ENCODE measurements at places on chromosomes 13 and 19.

DNA sequence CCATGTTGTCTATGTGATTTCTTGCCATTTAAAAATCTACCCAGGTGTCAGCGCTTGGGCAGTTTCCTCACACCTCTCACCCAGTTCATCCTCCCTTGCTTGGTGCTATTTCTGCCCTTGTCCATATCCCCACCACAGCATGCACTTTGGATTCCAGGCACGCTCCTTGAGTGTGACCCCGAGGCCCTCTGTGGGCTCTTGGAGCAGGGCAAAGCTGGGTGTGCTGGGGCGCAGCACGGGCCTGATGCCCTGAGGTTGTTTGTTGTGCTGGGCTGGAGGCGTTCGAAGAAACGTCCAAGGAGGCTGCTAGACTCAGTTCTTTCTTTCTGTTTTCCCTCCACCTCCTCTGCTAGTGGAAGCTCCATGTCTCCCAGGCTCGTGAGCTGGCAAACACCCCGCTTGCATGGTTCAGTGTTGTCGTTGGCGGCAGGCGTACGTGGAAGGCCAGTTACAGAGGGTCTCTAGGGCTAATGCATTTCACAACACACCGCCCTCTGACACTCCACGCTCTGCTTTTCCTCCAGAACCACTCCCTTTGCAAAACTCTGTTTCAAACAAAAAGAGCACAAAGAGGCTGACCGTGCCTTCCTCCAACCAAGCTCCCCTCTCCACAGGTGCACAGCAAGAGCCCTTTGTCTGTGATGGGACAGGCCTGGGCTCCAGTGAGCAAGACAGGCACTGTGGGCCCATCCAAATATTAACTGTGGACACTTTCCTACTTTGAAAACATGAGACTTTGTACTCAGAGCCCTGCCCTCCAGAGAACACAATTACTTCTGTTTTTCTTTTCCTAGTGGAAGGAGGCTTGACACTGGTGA is 117.7 kb upstream of the GJB6 start:
- no peak for DNase-seq

- no peak for DNase-seq
These were observed 12.9 kb downstream of the TUBGCP3 start for GRCh38 chr13:112574834-112575613.

- DNase-seq: no peak
These were observed 103.9 kb upstream of the CACNA1A start for GRCh38 chr19:13610039-13610691.

DNA sequence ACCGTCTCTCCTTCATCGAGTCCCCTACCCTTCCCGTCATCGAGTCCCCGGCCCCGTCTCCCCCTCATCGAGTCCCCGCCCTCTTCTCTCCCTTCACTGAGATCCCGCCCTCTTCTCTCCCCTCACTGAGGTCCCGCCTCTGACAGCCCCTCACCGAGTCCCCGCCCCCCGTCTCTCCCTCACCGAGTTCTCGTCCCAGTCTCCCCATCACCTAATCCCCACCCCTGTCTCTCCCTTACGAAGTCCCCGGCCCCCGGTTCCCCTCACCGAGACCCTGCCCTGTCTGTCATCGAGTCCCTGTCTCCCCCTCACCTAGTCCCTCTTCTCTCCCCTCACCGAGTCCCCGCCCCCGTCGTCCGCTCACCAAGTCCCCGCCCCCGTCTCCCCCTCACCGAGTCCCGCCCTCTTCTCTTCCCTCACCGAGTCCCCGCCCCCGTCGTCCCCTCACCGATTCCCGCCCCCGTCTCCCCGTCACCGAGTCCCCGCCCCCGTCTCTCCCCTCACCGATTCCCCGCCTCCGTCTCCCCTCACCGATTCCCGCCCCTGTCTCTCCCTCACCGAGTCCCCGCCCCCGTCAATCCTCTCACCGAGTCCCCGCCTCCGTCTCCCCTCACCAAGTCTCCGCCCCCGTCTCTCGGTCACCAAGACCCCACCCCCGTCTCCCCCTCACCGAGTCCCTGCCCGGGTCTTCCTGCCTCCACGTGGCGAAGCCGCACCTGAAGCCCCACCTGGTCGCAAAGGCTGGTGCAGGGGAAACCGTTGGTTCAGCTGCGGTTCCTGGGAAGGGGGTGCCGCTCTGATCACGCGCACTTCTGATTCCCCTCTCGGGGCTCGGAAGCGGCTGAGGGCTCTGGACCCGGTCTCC is 23.9 kb upstream of the ZNF846 start:
- DNase-seq: peak; percentile 88

DNA sequence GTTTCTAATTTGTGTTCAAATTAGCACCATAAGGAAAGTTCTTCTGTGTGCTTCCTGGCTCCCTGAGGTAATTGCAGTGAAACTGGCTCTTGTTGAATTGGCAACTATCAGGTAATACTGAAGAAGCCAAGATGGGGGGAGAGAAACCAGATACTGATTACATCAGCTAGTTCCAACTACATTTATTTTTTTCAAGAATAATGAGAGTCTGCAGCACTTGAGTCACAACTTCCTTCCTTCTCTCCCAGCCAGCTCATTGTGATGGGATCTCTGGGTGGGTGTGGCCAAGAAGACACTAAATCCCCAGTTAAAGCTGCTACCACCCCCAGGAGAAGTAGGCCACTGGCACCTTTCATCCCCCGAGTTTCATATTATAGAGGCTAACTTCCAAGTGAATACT is 100.7 kb upstream of the RXFP2 start:
- no peak for DNase-seq

GRCh38 chr19:4452230-4452990 is 5.2 kb downstream of the UBXN6 start:
- DNase-seq: no peak

DNA sequence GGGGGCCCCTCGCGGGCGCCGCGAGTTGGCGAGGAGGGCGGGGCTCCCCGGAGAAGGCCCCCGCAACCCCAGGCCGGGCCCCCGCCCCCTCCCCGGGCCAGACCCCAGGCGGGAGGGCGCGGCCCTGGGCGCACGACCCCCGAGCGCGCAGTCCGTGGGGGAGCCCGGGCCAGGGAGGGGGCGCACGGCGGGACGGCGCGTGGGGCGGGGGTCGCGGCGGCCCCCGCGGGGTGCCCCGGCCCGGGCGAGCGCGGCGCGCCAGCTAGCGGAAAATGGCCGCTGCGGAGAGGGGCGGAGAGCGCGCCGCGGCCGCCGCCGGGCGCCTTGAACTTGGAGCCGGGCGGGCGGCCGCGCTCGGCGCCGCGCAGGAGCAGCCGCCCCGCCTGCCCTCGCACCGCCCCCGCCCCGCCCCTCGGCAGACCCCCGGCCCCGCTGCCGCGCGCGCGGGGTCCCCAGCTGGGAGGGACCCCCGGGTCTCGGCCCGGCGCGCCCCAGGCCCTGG is 6.4 kb upstream of the NFIC start:
- DNase-seq: no peak
